ENCODE measurements at places on chromosomes 4 and X. TPM values are rescaled to one million over a fixed set of nuclear protein-coding genes. Genes with fewer than 3 reads are reported as not detected.

The SRPX2 gene
- total RNA-seq = 39.8 TPM

The USP51 gene
- total RNA-seq = 0.67 TPM

The MORC4 gene
- total RNA-seq = 32.7 TPM

The CFAP99 gene
- not detected for total RNA-seq
